ENCODE measurements at places on chromosomes 7 and 10. TPM values are rescaled to one million over a fixed set of nuclear protein-coding genes. Genes with fewer than 3 reads are reported as not detected.

ZNF467 gene
- total RNA-seq = 2.7 TPM

CALY gene
- total RNA-seq = not detected

ANKRD16 gene
- total RNA-seq = 2.3 TPM

SRRM3 gene
- total RNA-seq = 2.5 TPM

FOXI2 gene
- not detected for total RNA-seq

SUGCT gene
- 1.1 TPM for total RNA-seq

CTAGE6 gene
- 0.32 TPM for total RNA-seq

RBM17 gene
- total RNA-seq = 36.3 TPM

ANKRD1 gene
- 1,685 TPM for total RNA-seq

AGBL3 gene
- 1.6 TPM for total RNA-seq

BLNK gene
- total RNA-seq = not detected

VSIR gene
- 25.6 TPM for total RNA-seq

MSMB gene
- not detected for total RNA-seq

TEX47 gene
- total RNA-seq = not detected

EPHB6 gene
- not detected for total RNA-seq

CHAT gene
- not detected for total RNA-seq

AOC1 gene
- not detected for total RNA-seq

TMEM72 gene
- not detected for total RNA-seq

GRM8 gene
- total RNA-seq = not detected

OGDHL gene
- total RNA-seq = 0.16 TPM

PVRIG gene
- not detected for total RNA-seq

KCNIP2 gene
- 0.31 TPM for total RNA-seq

CABCOCO1 gene
- 0.06 TPM for total RNA-seq

PLAC9 gene
- total RNA-seq = 0.19 TPM
